ENCODE measurements at places on chromosomes 6 and 20. TPM values are rescaled to one million over a fixed set of nuclear protein-coding genes. Genes with fewer than 3 reads are reported as not detected.

GPLD1 gene
- total RNA-seq = 0.28 TPM

DNA sequence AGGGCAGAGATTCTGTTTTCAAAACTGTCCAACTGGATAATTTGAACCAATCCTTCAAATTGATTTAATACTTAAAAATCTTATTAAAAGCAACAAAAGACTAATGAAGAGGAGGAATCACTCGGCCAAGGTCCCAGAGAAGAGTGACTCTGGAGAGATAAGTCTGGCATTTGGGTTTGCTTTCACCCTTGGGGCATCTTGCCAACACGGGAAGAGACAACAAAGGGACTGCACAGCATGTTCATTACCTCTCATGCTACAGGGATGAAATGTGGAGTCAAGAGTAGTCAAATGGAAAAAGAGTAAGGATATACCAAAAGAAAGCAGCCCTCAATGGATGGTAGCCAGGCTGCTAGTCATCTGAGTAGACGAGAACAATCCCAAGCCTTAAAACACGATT lies 68.2 kb downstream of the KHDRBS2 start:
- H3K4me1 ChIP-seq = no peaks in the 10 kb centered on the region
- no peak for DNase-seq
- H3K36me3 ChIP-seq = no peaks in the 10 kb centered on the region
- H3K27ac ChIP-seq = no peak overlapping the region

PTPN1 gene
- 31.7 TPM for total RNA-seq

LRFN2 gene
- total RNA-seq = not detected

- H3K4me1 ChIP-seq = peaks cover 3% of the 10 kb centered on the region
- peaks cover 2% of the 10 kb centered on the region for H3K27me3 ChIP-seq
- H3K27ac ChIP-seq = no peak overlapping the region
- DNase-seq = no peak
Observed at GRCh38 chr20:1463971-1464570, 2.6 kb downstream of the NSFL1C start.

DNA sequence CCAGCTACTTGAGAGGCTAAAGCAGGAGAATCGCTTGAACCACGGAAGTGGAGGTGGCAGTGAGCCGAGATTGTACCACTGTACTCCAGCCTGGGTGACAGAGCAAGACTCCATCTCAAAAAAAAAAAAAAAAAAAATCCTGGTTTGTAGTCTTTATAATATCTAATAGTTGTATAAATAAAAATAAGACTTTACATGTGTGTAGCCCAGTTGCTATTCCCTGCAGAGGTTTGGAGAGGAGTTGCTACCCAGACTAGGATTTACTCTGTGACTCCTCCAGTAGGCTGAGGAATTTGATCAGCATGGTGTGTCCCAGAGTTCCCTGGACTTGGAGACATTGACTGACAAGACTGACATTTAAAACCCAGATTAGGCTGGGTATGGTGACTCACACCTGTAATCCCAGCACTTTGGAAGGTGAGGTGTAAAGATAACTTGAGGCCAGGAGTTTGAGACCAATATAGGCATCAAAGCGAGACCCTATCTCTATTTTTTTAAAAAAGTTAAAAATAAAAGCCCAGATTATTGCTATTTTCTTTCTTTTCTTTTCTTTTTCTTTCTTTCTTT lies 10.2 kb downstream of the CHMP4B start:
- H3K36me3 ChIP-seq = peaks cover 3% of the 10 kb centered on the region
- H3K4me1 ChIP-seq = peaks cover 6% of the 10 kb centered on the region
- DNase-seq = no peak
- H3K27me3 ChIP-seq = no peaks in the 10 kb centered on the region

DNA sequence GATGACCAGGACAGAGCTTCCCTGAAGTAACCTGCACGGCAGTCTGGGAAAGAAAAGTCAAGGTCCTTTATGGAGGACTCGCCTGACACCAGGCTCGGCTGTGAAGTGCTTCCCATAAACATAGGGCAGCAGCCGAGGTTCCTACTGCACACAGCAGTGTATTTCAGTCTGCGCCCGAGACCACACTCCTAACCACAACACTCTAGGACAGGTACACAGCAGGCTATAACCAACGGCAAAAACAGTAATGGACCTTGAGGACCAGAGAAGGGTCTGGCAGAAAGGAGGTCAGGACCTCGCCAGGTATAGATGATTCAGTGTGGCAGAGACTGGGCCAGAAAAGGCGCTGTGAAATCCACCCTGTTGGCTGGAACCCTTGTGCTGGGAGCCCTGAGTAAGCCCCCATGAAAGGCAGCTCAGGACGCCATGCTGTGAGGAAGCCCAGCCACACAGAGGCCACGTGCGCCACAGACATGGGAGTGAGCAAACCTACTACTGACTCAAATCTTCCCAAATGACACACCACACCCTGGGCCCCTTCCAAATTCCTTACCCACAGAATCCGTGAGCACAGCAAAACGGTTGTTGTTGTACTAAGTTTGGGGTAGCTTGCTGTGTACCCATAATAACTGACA lies 129.6 kb upstream of the CST7 start:
- peaks cover 6% of the 10 kb centered on the region for H3K27me3 ChIP-seq
- DNase-seq = no peak
- H3K4me1 ChIP-seq = no peaks in the 10 kb centered on the region
- no peak overlapping the region for H3K27ac ChIP-seq

DNA sequence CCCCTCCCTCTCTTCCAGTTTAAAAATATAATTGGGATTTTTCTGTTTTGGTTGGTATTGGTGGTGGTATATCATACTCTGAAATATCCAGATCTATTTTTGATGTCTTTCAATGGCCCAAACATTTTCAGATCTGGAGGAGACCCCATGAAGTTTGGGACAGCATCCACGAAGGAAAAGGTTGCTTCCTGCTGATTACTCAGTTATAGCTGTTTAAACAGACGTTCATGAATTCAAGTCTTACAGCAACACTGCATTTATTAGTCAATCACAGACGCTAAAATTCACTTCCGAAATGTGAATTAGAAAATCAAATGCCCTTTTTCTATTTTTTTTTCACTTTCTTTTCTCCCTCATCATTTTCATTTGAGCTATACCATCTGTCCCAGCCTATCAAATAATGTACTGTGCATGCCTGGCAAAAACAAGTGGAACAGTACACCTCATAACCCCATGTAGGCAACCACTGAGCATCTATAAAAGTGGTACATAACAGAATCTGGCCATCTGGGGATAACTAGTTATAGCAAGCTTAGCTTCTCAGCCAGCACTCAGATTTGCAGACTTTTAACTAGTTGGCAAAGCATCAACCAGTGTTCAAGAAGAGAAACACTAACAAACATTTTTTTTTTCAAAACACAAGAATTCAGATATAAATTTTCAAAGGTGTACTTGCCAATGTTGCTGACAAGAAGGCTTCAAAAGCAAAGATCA lies 124.5 kb downstream of the HIVEP2 start:
- DNase-seq = no peak
- H3K27ac ChIP-seq = no peak overlapping the region
- peaks cover 17% of the 10 kb centered on the region for H3K4me1 ChIP-seq
- H3K36me3 ChIP-seq = peaks cover 2% of the 10 kb centered on the region

DNA sequence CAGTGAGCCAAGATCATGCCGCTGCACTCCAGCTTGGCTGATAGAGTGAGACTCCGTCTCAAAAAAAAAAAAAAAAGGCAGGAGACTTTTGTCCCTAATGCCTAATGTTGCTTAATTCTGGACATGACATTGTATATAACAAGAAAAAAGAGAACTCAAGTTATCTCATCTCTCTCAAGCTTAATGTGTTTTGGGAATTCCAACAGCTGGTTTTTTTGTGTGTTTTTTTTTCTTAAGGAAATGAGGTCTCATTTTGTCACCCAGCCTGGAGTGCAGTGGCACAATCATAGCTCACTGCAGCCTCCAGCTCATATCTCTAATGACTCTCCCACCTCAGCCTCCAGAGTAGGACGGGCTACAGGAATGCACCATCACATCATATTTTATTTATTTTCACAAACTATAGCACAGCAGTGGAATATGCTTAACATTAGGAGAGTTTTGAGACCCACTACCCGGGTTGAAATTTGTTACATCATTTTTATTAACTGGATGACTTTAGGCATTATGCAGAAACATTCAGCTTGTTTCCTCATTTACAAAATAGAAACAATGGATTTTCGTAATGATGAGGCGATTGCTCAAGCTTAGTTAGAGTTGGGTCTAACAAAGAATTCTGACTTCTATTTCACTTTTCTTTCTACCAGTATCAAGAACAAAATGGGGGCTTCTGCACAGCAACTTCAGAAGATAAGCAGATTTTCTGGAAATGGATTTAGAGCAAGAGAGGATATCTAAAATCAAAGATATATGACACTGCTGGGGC lies 104.1 kb upstream of the BTN3A2 start:
- H3K36me3 ChIP-seq = no peaks in the 10 kb centered on the region
- H3K4me3 ChIP-seq = no peak overlapping the region
- no peak overlapping the region for H3K27ac ChIP-seq
- no peak for DNase-seq

OR11A1 gene
- total RNA-seq = not detected

DNA sequence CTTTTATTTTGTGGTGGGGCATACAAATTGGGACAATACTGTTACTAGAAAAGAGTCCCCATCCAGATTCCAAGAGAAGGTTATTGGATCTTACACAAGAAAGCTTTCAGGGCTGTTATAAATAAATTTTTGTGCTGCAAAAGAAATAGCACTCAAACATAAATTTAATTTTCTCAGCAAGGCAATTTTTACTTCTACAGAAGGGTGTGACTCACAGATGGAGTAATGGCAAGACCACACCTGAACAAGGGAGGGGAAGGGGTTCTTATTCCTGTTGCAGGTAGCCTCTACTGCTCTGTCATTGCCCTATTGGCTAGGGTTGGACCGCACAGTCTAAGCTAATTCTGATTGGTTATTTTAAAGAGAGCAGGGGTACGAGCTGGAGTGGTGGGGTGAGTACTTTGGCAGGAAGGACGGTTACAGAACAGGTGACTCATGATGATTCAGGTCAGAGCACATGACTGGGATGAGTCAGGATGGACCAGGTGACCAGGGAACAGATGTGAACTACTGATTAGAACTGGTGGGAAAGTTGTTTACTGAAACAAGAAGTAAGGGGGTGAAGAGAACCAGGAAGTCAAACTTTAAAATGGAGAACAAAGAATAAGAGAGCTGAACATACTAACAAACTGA lies 41.1 kb downstream of the CNR1 start:
- no peaks in the 10 kb centered on the region for H3K4me1 ChIP-seq
- H3K4me3 ChIP-seq = no peak overlapping the region
- H3K36me3 ChIP-seq = no peaks in the 10 kb centered on the region
- no peak for DNase-seq

DNA sequence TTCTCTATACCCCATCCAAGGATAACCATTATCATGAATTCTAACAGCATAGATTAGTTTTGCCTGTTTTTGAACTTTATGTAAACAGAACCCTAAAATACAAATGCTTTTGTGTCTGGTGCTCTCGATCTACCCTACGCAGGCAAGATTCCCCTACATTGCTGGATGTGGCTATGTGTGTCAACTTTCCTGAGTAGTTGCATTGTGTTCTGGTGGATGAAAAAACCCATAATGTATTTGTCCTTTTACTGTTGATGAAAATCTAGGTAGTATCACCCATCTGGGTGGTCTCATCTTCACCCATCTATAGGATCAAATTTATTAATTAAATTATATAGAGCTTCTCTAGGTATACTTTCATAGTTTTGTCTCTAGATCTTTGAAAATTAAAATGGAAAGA lies 211.7 kb downstream of the ANKRD60 start:
- H3K27me3 ChIP-seq = no peaks in the 10 kb centered on the region
- H3K4me1 ChIP-seq = no peaks in the 10 kb centered on the region
- DNase-seq = no peak
- no peak overlapping the region for H3K4me3 ChIP-seq
- no peaks in the 10 kb centered on the region for H3K36me3 ChIP-seq
- H3K27ac ChIP-seq = no peak overlapping the region

CST4 gene
- not detected for total RNA-seq

DNA sequence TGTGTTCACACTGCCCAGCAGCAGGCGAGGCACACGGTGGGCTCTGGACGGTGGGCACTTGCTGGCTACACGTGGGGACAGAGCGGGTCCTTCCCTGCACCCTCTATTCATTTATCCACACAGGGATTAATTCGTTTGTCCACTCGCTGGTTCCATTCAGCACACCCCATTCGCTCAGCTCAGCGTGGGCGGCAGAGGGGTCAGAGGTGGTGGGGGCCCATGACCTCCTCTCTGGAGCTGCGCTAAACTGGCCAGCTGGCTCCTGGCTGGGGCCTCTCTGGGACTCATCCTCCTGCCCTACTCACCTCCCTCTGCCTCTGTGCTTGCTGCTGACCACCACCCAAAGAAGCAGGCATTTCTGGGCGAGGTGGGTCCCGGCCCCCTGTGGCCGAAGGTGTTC lies 21.4 kb upstream of the RBBP8NL start:
- H3K36me3 ChIP-seq = no peaks in the 10 kb centered on the region
- no peak overlapping the region for H3K4me3 ChIP-seq
- H3K4me1 ChIP-seq = no peaks in the 10 kb centered on the region
- DNase-seq = no peak
- H3K27ac ChIP-seq = no peak overlapping the region
- H3K27me3 ChIP-seq = peaks cover 34% of the 10 kb centered on the region

DNA sequence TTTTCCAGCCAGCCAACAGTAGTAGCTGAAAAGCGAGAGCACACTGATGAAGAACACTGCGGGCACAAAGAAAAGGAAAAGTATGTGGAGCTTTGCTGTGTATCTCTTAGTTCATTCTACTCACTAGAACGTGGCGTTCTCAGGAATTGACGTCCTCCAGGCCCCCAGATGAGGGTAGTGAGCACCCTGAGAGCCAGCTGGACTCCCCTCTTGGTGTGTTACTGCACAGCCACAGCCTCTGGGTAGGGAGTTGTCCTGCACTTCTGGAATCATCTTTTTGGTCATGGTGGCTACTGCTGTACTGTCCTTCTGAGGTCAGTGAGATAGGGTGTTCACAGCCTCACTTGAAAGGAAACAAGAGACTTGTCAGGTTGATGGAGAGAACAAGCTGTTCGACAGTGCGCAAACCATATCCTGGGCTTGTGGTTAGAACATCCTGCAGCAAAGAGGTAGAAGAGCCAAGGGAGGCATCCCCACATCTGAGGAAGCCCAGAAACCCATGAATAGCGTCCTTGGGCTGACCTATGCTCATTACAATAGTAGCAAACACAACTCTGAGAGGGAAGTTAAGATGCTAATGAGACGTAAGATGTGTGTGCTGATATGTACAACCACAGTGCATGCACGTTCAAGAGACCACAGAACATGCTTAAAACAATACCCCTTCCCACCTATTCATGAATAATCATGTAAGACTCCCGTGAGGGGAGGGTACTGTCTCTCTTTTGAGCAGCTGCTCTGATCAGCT lies 14.6 kb upstream of the HLA-F start:
- no peak overlapping the region for H3K4me3 ChIP-seq
- H3K4me1 ChIP-seq = no peaks in the 10 kb centered on the region
- H3K27ac ChIP-seq = no peak overlapping the region
- DNase-seq = no peak

DEFB124 gene
- not detected for total RNA-seq
